ENCODE measurements at places on chromosomes 4 and X.

DNA sequence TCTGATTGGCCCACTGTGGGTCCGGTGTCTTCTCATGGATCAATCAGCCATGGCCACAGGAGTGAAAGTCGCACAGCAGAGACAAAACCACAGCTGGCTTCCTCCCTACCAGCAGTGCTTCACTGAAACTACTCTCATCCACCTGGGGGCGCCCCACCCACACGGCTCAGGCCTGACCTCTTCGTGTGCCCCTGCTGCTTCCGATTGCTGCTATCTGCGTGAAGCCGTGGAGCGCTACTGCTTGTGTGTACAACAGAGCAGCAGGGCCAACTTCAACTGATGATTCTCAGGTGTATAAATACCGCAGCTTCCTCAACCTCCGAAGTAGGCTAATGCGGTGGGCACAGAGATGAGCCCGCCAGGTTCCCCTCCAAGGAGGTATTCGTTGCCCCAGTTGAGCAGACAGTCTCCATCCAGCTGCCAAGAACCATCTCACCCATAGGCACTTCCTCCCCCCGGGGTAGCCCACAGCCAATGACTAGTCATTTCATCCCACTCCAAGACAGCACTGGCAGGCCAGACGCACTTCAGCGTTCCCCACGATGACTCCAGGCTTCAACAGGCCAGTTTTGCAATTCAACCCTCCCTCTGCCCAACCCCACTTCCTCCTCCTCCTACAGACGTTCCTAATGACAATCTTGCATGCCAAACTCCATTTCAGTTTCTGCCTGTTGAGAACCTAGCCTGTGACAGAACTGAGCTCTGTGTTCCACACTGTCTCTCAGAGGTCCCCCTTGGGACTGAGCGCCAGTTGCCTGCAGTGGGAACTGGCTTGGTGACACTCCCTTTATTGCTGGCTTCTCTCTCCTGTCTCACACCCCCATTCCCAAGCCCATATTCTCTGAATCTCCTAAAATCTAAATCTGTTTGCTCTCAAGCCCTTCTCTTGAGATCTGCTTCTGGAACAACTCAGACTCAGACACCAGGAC, 41.3 kb upstream of the ATP6AP2 start:
- peak; percentile 67 for DNase-seq

- no peak for DNase-seq
These were observed 268.6 kb upstream of the SLIT2 start for GRCh38 chr4:19983072-19983471.

DNA sequence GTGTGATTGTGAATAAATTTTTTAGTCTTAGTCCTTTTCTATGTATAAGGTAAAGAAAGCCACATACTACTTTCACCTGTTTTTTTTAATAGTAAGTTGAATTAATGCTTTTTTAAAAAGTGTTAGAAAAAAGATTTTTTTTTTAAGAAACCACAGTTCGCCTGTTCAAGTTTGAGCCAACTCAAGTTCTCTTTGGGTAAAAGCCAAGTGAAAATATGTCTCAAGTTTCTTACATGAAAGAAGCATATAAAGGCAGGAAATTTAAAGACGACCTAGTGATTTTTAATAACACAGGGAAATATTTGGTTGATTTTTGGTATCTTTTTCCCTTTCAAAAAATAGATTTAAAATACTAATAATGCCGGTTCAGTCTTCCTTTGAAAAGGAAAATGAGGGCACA, 369.9 kb upstream of the NR3C2 start:
- no peak for DNase-seq

- DNase-seq, result peak; percentile 23
These were observed 58.5 kb upstream of the PABPC4L start for GRCh38 chr4:134260126-134260525.

DNA sequence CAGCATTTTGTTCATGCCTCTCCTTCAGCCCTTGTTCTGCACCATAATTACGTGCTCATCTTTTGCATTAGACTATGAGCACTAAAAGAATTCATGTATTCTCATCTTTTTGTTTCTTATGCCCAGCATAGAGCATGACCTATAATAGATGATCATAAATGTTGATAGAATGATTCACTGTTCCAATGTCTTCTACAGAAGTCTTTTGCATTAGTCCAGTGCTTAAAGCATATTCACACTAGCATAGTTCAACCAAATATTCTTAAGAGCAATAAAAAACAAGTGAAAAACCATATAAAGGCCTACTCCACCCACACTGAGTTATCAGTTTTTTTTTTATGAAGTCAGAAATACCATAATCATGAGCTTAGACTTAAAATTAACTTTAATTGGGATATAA, 36.5 kb upstream of the SLC10A4 start:
- DNase-seq, result no peak

GRCh38 chrX:118694638-118695037, 32.8 kb upstream of the IL13RA1 start:
- no peak for DNase-seq

- DNase-seq, result no peak
These were observed 186.5 kb downstream of the MSL3 start for GRCh38 chrX:11944501-11944900.

GRCh38 chr4:165079476-165079875, 25.8 kb downstream of the TRIM75 start:
- DNase-seq, result no peak

- DNase-seq, result no peak
These were observed 16.3 kb downstream of the PDS5A start for GRCh38 chr4:39961311-39961877.

DNA sequence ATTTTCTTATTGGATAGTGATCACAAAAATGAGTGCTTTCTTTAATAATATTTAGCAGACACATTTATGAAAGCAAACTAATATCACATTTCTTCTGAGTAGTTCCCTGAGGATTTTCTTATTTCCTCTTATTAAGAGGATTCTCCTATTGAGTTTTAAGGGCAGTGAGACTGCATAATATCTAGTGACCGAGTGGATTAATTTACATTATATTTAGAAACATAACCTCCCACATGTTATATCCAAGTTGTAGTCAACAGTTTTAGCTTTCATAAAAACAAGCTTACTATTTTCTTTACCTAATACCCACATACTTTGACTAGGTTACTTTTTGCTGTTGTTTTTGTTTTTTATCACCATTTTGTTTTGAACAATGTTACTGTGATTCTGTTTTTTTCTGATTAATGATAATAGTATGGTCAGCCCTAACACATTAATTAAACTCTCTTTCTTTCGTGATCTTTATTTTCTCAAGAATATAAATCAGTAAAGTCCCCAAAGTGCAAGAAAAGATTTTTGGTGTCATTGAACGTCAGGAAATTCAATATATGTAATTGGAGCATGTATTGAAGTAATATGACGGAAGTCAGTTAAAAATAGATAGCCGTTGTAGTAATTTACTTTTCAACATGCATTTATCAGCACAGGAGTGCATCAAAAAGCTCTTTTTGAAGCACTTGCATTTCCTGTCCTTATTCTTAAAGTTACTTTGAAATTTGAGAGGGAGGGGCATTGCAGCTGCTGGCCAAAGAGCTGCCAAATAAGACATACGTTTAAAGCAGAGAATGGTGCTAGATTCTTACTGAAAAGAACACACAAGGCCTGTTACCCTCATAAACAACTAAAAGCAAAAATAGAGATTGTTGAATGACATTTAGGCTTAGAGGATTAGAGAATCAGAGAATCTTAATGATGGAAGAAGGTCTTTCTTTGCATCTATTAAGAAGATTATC, 25.2 kb downstream of the DDIT4L start:
- no peak for DNase-seq

GRCh38 chr4:184215709-184216328, 1.9 kb downstream of the ENPP6 start:
- no peak for DNase-seq

GRCh38 chr4:74217365-74217764, 59.4 kb downstream of the MTHFD2L start:
- DNase-seq, result no peak

DNA sequence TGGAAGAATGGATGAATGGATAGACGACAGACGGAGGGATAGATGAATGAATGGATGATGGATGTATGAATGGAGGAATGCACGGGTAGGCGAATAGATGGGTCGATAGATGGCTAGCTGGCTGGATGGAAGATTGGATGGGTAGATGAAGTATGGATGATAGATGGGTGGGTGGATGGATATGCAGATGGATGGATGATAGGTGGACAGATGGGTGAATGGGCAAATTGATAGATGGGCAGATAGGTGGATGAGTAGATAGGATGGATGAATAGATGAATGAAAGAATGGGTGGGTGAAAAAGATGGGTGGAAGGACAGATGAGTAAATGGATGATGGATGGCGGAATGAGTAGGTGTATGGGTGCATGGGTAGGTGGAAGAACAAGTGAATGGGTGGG, 57.3 kb downstream of the EVC2 start:
- DNase-seq, result no peak

GRCh38 chrX:3690140-3690539, 23.3 kb downstream of the PRKX start:
- no peak for DNase-seq

DNA sequence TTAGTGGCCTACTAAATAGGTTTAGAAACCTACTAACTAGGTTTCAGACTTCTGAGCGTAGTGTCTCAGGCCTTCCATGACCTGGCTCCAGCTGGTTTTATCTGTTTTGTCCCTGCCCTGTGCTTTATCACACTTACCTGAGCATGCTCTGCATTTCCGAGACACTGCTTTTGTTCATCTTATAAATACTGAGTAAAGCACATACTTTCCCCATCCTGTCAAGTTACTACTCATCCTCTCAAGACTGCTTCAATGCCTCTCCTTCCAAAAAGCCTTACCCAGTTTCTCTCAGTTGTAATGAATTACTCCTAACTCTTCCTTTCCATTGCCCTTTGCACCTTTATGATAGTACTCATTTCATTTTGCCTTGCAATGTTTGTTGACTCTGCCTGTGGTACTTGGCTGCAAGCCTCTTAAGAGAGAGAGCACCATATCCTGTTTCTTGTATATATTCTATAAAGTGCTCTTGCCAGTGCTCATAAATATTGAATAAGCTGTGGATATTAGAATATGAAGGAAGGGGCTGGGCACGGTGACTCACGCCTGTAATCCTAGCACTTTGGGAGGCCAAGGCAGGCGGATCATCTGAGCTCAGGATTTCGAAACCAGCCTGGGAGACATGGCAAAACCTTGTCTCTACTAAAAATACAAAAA, 34.4 kb downstream of the SLAIN2 start:
- DNase-seq, result no peak

- no peak for DNase-seq
These were observed 697.8 kb upstream of the HS3ST1 start for GRCh38 chr4:12126474-12126873.

DNA sequence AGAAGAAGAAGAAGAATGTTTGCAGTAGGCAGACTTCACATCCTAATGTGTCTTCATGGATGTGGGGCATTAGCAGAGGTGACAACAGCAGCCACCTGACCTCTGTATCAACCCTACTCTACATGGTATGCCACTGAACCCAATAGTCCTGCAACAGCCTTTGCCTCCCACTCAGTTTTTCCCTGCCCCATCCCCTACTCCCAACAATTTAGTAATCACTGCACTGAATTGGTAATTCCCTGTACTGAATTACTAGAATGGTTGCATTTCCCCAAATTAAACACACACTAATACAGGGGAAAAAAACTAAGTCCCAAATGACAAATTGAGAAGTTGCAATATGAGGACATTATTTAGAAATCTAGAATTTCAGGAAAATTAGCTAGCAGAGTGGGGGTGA, 31.4 kb upstream of the FAM241A start:
- no peak for DNase-seq

- peak; percentile 90 for DNase-seq
These were observed 1.0 kb upstream of the PDGFRA start for GRCh38 chr4:54228056-54228527.

DNA sequence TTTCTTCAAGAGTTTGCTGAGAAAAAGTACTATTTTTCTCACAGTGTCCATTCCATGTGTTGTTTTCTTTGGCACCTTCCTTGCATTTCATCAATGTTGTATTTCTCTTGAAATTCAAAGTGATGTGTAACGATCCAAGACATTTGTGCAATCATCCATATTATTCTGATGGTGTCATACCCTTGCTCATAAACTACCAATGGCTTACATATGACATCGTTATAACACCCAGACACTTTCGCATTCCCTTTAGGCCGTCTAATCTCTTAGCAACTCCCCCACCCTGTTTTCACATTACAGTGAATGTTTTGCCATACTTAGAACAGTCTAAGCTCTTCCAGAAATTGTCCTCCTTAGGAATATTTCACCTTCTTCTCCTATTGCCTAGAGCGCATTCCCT, 1779.0 kb downstream of the PCDH7 start:
- DNase-seq, result no peak

DNA sequence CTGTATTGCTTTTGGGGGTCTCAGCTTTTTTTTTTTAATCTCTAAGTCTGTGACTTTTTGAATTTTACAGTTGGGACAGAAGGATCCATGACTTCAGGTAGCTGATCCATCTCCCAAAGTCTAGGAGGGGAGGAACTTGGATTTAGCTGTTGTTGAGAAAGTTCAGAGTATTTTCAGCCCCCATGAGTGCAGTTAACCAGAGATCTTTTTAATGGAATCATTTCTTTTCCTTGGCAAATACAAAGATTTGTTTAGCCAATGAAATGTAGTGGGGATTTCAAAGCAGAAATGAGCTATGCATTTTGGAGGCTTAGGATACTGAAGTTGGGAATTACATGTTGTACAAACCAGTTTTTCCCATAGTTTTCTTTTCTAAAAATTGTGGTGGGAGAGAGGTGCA, 18.1 kb downstream of the FNIP2 start:
- DNase-seq, result no peak

GRCh38 chrX:118726887-118727685, at the start of gene IL13RA1:
Gene IL13RA1, plus strand, starts transcription at chrX:118727606. Its CDS starts 33 bp downstream, at chrX:118727639.
- peak; percentile 95 for DNase-seq

DNA sequence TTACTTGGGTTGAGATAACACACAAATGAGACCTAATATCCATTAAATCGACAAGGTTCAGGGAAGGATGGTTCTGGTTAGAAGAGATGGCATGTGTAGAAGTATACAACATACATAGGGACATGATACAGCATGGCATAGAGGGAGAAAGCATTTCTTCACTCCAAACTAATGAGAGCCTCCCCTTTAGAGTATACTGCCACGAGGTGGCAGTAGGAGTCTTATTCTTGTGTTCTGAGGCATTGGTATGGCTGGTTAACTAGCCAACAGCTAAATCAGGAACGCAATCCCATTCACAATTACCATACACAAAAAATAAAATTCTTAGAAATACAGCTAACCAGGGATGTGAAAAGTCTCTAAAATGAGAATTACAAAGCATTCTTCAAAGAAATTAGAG, 29.1 kb upstream of the TRO start:
- DNase-seq, result no peak

- DNase-seq, result no peak
These were observed 334.8 kb upstream of the KLF3 start for GRCh38 chr4:38328989-38329729.
